ENCODE measurements at places on chromosomes 1 and 21.

DNA sequence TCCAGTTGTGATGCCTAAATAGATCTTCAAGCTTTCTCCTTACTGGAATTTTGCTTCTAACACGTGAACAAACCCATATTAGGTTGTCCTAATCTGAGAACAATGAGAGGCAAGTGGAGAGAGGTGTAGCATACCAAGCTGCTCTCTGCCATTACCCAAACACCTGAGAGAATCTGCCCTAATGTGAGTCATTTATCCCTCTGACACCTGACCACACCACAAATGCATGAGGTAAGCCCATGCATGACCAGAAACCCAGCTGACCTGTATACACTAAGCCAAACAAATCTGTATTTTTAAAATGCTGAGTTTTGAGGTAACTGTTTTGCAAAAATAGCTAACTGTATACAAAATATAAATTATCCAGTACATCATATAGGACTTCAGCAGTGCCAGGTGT lies 1458.1 kb upstream of the B3GALT2 start:
- no peak for DNase-seq

DNA sequence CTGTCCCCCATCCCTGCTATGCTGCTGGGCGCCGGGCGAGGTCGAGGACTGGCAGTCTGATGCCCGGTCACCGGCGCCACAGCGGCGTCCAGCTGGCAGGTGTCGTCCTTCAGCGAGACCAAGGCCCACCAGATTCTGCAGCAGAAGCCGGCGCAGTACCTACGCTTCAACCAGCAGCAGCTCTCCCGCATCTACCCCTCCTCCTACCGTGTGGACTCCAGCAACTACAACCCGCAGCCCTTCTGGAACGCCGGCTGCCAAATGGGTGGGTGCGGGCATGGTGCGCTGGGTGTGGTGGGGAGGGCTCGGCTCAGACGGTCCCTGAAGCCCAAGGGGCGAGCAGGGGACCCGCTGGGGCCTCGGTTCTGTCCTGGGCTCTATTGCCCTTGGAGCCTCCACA lies 20.7 kb downstream of the PLCH2 start:
- DNase-seq = no peak

DNA sequence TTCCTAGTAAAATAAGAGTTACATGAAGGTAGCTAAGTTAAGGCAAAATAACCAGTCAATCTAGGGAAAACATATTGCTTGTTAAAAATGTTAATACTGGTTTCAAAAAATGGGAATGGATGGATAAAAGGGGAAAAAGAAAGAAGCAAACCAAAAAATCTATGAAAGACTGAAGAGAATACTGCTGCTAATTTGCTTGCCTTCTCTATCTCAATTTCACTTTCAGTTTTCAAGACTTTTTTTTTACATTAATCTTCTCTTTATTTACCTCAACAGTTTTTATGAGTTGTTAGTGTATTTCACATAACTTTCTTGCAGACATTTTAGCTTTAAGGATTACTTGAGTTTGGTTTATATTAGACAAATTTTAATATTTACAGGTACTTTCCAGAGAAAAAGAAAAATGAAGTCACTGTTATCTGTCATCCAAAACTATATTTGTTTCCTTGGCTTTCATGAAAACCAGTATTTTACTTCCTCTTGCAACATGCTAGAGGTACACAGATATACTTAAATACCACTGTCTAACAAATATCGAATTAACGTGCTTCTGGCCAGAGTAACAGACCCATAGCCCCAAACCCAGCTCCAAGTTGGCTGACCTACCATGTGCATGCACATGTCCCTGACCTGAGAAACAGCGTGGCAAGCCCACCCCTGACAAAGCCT lies 70.7 kb downstream of the COL24A1 start:
- no peak for DNase-seq

GRCh38 chr1:29452463-29453230 lies 216.3 kb downstream of the PTPRU start:
- no peak for DNase-seq

- DNase-seq = no peak
Measured at GRCh38 chr1:71641903-71642302, 561.1 kb upstream of the ZRANB2 start.

DNA sequence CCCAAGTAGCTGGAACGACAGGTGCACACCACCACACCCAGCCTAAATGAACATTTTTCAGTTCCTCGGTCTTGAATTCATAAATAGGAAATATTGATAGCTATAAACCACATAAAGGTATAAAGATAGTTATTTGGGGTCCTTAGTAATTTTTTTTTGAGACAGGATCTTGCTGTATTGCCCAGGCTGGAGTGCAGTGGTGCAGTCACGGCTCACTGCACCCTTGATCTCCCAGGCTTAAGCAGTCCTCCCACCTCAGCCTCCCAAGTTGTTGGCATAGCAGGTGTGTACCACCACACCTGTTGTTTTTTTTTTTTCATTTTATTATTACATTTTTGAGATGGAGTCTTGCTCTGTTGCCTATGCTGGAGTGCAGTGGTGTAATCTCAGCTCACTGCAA lies 3.7 kb upstream of the PPP1R15B start:
- DNase-seq = no peak

DNA sequence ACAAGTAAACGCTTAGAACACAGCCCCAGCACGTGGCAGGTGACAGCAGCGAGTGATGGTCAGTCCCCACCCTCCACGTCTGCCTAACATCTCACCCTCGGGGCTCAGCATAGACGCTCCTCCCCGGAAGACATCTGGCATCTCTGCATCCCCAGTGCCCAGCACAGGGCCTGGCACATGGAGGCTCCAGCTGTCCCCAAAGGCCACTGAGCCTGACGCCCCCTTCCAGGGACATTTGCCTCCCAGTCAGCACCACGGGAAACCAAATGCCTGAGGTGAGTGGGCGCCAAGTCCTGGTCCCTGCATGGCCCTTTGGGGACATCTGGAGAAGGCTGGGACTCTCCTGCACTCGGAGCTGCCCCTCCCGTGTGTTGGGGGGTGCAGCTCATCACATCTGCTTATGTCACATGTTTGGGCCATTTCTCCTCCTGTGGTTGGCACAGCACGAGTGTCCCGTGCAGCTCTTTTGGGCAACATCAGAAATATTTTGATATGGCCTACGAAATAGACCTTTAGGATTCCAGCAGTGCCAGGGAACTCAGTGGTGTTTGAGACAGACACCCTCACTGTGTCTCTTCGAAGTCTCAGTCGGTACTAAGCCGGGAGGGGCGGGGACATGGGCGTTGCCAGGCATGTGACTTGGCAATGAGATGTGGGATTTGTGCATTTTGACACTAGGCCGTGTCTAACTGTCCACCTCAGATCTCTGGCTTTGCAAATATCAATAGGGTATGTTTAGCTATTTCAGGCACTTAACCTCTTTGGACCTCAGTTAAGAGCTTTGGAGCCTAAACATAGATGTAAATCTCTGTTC lies 315.0 kb downstream of the PTPRU start:
- DNase-seq = no peak

DNA sequence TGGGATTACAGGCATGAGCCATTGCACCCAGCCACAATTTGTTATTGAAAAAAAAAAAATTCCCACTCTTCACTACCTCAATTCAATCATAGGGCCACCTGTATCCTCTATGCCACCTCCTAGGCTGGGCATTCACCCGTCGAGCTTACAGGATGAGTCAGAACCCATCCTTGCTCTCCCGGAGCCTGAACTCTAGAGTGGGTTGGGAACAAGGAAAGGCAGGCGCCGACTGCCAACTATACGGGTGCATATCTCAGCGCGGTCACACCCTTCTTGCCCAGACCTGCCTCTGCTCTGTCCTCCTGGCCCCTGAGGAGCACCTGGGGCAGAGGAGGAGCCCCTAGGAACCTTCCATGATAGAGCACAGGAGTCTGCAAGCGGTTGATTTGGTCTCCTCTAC lies 21.4 kb upstream of the LBR start:
- DNase-seq = no peak

DNA sequence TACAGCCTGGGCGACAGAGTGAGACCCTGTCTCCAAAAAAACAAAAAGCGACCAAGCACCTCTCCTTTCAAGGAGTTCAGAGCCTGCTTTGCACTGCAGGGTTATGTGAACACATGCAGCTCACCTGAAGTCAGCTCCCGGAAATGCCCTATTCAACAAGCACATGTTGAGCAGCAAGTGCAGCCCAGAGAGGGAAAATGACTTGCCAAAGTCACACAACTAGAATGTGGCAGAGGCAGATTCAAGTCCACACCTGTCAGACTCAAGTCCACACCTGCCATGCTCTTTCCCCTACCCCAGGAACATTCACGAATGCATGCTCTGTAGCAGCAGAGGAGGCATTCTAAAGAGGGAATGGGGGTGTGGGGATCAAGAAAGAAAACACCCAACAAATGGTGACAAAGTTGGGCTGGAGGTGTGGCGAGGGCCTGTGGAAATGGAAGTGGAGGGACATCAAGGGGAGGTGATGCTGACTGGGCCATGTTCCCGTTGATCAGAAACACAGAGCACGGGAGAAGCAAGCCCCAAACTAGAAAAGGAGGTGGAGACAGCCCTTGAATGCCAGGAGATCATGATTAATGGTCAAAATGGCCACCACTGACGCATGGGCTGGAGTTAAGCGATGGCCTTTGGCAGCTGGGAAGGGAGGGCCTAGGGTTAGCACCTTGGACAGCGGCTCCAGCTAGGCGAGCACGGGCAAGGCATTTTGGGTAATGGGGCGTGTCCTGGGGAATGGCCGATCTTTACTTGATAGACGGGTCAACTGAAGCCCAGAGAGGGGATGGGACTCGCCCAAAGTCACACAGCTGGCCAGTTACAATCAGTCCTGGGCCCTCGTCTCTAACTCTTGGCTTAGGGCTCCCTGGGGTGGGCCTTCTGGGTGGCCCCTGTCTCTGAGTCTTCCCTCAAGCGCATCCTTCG lies 21.5 kb downstream of the RAP1GAP start:
- no peak for DNase-seq

DNA sequence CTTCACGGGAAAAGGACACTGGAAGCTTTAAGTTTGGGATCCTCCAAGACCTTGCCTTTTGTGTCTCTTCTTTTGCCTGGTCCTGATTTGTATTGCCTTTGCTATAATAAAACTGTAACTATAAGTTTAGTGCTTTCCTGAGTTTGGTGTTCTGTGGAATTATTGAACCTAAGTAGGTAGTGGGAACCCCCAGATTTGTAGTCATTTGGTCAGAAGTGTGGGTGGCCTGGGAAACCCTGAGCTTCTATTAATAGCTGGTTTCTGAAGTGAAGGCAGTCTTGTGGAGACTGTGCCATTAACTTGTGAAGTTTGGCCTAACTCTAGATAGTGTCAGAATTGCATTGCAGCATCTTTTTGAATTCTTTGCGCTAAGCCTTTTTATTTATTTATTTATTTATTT lies 6.8 kb upstream of the MYCL start:
- DNase-seq = no peak

GRCh38 chr21:18826562-18826961 lies 423.0 kb upstream of the TMPRSS15 start:
- DNase-seq = no peak

DNA sequence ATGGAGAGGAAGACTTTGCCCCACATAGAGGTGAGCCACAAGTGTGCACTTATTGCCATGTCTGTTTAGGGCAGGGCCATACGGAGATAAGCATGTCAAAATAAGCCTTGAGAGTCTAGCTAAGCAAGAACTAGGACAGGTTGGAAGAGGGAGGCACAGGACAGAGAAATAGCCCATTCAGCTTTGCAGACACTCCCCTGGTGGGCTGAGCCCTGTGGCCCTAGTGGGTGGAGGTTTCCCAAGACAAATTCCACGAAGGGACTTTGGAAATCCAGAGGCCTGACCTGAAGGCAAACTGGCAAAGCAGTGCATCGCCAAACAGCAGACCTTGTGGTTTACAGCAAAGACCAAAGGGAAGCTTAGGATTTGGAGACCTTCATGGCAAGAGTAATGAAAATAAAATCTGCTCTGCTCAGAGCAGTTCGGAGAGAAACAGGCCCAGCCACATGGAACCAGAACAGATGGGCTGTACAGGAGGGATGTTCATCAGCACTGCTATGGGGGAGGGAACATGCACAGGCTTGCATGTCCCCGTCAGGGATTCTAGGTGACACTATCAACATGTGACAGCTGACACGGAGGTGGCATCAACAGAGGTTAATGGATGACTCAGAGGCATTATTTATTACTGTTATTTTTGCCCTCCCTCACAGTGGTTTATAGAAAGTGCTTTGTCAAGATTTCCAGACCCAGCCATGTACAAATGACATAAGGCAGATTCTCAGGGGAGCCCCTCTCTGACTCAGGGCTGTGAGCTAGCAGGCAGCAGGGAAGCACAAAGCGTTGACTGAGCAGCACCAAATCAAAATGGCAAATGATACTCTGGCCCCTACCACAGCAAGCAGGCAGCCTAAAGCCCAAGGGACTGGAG lies 90.1 kb upstream of the IRF2BP2 start:
- DNase-seq = no peak

DNA sequence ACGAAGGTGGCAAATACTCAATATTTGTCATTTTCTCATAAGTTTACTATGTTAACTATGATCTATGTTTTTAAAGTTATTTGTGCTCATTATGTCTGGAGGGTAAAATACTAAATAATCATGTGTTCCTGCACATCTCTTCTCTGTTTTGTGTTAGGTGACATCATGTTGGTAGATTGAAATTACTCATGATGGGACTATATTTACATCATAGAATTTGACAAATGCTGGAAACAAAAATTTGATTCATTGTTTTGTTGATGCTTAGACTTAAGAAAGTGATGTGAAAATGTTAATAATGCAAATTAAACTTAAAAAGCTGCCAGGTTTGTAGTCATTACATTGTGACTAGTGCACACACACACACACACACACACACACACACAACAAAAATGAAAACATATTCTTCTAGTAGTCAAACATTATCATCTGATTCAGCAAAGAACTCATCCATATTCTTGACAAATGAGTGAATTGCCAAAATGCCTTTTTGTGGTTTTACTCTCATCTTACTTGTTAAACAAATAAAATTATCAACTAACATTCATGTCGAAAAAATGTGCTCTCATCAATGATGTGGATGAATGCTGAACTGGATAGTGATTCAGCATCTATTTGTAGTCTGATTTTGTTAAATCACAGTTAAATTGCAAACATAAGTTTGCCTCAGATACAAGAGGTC lies 870.7 kb downstream of the BRINP3 start:
- no peak for DNase-seq

DNA sequence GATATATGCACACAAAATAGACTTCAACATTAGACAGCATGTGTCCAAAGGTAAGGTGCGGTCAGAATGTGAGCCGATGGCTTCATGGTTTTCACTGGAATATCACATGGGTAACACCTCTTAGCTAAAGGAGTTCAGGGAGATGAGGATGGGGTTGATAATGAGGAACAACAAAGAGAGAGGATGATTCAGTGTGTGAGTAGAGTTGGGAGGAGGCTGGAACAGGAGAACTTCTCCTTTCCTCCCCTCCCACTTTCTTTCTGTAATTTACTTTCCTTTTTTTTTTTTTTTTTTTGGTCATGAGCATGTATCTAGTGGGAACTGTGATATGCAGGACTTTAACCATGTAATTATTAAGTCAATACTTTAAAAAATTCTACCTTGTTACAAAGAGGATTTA lies 99.4 kb downstream of the FASLG start:
- DNase-seq = no peak

Measured in activated CD4-positive, CD25-positive, alpha-beta regulatory T cell (primary cell).